SK-MEL-5 (cell line): ENCODE measurements at places on chromosomes 3 and 15. TPM values are rescaled to one million over a fixed set of nuclear protein-coding genes. Genes with fewer than 3 reads are reported as not detected.

Gene CHST2
- total RNA-seq, result 3.6 and 4.3 TPM in 2 replicates

GRCh38 chr3:107772016-107772415, 249.3 kb downstream of the BBX start:
- DNase-seq, result no peak

DNA sequence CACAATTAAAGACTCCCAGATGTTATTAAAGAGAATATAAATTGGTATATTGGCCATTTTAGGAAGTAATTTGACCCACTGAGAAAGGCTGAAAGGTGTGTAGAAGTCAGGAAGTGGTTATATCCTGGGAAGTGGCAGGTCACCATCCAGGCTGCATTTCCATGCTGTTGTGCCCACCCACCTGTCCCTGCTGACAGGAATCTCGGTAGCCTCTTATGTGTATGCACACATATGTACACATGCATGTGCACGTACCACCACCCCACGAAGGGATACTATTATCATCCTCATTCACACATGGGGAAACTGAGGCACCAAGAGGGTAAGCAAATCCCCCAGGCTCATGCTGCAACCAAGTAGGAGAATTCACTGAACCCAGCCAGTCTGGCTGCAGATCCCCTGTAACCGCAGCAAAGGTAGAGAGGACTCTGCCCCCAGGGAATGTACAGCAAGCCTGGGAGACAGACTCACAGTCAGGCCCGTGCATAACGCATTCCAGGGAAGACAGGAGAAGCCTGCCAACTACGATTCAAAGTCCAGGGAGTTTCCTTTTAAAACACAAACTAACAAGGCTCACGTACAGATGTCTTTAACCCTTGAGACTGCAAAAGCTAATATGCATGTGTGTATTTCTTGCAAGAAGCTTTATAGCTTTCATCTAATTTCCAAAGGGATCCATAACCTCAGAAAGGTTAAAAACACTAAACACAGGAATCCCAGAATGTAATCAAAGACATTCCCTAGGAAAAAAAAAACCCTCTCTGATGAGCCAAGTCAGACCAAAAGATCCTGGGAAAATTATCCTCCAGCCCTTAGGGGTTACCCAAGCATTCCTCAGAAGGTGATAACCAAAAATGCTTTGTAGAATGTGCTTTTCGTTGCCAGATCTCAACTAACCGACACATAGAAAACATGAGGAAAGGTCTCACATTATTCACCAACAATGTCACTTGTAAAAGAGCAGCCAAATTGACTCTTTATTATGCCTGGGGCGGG, 129.6 kb downstream of the ADAMTS17 start:
- DNase-seq, result no peak

- DNase-seq, result no peak
Observed at GRCh38 chr3:66037330-66037985, 1.3 kb downstream of the MAGI1 start.

Gene PCSK6
- 11.1 and 11.5 TPM in 2 replicates for total RNA-seq

- peak; percentile 78 for DNase-seq
Observed at GRCh38 chr3:197317250-197317963, 19.0 kb upstream of the DLG1 start.

DNA sequence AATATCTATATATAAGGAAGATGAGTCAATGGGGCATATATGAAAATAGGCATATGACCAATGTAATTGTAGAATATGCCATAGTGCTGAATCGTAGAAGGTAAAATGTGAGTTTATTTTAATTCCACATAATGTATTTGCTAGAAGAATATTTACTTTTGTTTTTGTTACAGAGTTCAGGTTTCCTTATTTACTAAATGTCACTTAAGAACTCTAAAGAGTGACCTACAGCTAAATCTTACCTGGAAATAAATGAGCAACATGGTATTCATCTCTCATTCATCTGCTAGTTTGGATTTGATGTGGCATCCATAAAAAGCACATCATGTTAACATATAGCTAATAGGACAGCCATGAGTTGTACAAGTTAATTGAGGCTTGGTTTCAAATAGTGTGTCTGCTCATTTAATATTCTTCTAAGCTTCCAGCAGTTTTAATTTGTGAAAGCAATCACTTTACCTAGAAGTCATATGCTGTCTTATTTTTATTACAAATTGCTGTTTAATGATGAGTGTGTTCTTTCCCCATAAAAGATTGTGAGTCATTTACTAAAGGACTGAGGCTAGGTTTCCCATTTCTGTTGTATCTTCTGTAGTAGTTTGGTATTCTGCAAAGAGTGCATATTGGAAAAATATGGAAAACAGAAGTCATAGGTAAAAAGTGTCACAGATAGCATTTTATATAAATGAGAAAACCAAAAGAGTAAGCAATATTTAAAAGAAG, 222.1 kb upstream of the POU1F1 start:
- DNase-seq, result no peak

- peak; percentile 59 for DNase-seq
Observed at GRCh38 chr15:64877435-64877834, 34.3 kb upstream of the ANKDD1A start.

DNA sequence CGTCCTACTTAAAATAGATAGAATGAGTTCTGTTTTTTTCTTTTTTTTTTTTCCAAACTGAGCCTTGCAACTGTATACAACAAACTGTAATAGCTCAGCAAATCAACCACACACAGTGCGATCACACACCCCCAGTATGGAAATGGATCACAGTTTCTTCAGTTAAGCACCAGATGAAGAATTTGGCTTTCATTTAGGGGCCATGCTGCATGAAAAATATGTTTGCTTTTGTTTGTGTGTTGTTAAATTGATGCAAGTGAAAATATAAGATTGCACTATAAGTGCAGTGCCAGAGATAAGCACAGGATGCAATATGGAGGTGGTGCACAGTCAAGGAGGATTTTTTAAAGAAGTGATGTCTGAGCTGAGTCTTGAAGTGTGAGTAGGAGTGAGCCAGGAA, 17.8 kb downstream of the CCDC54 start:
- DNase-seq, result no peak

Gene PARP16
- total RNA-seq, result 7.4 and 10.1 TPM in 2 replicates

Gene SOX2
- total RNA-seq, result 0.45 and 1.2 TPM in 2 replicates

DNA sequence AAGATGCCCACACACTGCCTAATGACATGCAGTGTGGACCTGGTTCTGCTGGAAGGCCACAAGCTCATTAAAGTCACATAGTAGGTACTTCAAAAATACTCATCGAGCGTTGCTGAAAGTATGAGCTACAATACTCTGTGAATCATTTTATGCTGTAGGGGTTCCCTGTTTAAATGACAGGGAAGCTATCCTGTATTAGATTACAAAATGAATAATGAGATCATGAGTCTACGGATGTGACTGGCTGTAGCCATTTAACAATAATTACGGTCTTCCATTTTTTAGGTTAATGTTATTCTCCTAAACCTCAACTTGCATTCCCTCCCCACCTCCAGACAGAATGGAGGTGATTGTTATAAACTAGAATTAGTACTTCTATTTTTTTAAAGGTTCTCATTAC, 128.2 kb upstream of the FAM3D start:
- DNase-seq, result no peak
